Large intestine (tissue), 12 donors: ENCODE measurements at places on chromosomes 3 and 15.
A peak's percentile ranks its signal among the peaks of the same experiment; 100 is the strongest.

DNA sequence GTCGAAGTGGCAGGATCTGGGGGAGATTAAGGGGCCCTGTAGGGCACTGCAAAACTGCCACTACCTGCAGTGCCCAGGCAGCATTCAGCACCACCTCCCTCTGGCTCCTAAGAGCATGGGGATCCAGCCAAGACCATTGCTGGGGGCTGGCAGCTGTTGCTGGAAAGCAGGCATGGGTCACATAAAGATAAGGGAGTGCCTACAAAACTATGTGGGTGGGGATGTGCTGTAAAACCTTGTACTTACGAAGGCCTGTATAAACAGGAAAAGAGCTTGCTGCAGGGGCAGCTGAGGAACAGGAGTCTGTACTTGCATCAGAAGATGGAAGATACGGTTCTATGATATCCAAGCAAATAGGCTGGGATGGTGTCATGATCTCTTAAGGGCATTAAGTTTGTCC lies 27.1 kb downstream of the IL20RB start:
- H3K27me3 ChIP-seq: no peaks in the 10 kb centered on the region
- H3K27ac ChIP-seq: no peak overlapping the region
- H3K4me1 ChIP-seq: peaks cover 22% of the 10 kb centered on the region
- peak; percentile 75 for DNase-seq
- no peaks in the 10 kb centered on the region for H3K36me3 ChIP-seq

DNA sequence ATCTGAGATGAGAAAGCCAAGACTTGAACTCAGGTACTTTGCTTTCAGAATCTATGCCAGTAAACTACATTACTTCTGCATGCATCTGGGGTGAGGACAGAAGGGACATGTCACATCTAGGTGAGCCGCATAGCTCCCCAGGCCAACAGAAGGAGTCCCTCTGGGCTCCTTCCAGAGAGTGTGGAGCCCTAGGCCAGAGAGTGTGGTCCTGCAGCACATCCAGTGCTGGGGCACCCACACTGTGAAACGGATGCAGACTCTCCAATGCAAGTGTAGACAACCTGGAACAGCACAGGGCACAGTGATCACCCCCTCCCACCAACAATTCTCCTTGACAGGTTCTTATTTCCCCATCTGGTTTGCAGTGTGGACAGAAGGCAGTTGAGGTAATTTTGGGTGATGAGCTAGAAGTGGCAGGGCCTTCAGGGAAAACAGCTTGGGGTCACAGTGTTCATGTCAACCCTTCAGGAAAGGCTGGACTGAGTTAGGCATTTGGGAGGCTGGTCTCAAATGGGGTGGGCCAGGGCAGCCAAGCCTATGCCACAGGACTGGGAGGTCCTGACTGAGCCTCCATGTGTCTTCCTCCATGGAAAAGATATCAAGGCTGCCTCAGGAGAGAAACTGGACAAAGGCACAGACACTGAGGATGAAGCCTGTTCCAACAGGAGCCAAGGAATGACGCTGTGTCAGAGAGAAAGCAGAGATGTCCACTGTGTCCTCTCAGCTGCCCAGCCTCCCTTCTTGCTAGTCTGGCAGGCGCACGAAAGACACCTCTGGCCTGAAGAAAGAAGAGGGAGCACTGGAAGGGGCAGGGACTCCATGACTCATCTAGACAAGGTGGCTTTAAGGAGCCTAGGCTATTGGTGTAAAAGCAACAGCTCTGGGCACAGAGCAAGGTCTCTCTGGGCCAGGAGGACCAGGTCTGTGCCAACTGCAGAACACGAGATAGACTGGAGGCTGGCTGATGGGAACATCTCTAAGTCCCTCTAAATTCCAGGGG lies 1.7 kb downstream of the PLCD1 start:
- no peak overlapping the region for H3K4me3 ChIP-seq
- no peaks in the 10 kb centered on the region for H3K36me3 ChIP-seq
- H3K4me1 ChIP-seq: peaks cover 23% of the 10 kb centered on the region
- H3K27me3 ChIP-seq: peaks cover 12% of the 10 kb centered on the region
- no peak overlapping the region for H3K27ac ChIP-seq
- no peak for DNase-seq

DNA sequence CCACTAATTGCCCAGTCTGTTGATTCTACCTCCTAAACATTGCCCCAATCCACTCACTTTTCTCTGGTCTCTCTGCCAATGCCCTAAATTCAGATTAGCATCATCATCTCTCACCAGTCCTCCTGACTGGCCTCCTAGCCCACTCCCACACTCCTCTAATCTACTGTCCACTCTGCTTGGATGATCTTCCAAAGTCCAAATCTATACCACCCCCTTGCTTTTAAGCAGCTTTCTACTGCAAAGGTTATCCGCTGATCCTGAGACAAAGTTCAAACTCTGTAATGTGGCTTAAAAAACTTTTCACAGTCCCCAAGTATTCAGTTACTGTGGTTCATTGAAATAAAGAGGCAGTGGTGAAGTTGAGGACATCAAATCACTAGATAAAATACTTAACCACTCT lies 37.6 kb downstream of the SNX4 start:
- no peaks in the 10 kb centered on the region for H3K27me3 ChIP-seq
- peak; percentile 65 for DNase-seq
- H3K27ac ChIP-seq: peak overlapping the region; percentile 38
- H3K4me1 ChIP-seq: peaks cover 14% of the 10 kb centered on the region

DNA sequence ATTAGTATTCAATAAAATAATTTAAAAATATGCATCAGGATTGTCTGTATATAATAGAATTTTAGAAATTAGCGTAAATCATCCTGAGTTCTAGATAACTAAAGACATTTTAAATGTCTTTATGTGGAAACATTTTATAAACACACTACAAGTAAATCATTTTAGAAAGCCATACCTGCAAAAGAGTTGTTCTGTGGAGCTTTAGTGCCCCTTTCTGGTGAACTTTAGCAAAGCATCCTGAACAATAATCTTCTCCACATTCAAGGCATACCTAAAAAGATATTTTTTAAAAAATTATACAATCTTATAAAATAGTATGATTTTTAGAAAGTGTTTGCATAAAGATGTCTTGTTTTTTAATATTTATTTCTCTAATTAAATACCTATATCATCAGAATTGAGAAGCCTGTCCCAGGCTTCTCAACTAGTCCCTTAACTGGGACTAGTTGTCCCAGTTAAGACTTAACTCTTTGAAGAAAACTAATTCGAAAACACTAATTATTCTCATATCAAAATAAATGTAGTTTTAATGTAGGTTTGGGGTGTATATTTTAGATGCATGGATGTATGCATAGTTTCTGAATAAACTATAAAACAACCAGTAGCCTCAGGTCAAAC lies 29.7 kb downstream of the ZBBX start:
- H3K4me1 ChIP-seq: no peaks in the 10 kb centered on the region
- H3K27ac ChIP-seq: no peak overlapping the region
- no peak overlapping the region for H3K4me3 ChIP-seq
- H3K27me3 ChIP-seq: no peaks in the 10 kb centered on the region
- peak; percentile 11 for DNase-seq
- no peaks in the 10 kb centered on the region for H3K36me3 ChIP-seq

- peak overlapping the region; percentile 65 for H3K4me3 ChIP-seq
- H3K27ac ChIP-seq: no peak overlapping the region
- no peak for DNase-seq
- H3K27me3 ChIP-seq: peaks cover 9% of the 10 kb centered on the region
- no peaks in the 10 kb centered on the region for H3K4me1 ChIP-seq
Observed at GRCh38 chr15:83208367-83208661, 691 bp upstream of the HDGFL3 start.

- H3K4me1 ChIP-seq: no peaks in the 10 kb centered on the region
- H3K27me3 ChIP-seq: no peaks in the 10 kb centered on the region
- no peak overlapping the region for H3K4me3 ChIP-seq
- H3K36me3 ChIP-seq: no peaks in the 10 kb centered on the region
Observed at GRCh38 chr15:88233921-88234320, 22.6 kb downstream of the NTRK3 start.

- no peaks in the 10 kb centered on the region for H3K27me3 ChIP-seq
- H3K4me1 ChIP-seq: no peaks in the 10 kb centered on the region
- DNase-seq: no peak
- no peak overlapping the region for H3K27ac ChIP-seq
Observed at GRCh38 chr3:176431991-176432390, 765.3 kb downstream of the TBL1XR1 start.

GRCh38 chr15:65828585-65828984 lies 36.5 kb upstream of the DENND4A start:
- H3K4me3 ChIP-seq: no peak overlapping the region
- H3K27me3 ChIP-seq: no peaks in the 10 kb centered on the region
- peaks cover 31% of the 10 kb centered on the region for H3K4me1 ChIP-seq
- peak; percentile 36 for DNase-seq
- H3K27ac ChIP-seq: peak overlapping the region; percentile 41

DNA sequence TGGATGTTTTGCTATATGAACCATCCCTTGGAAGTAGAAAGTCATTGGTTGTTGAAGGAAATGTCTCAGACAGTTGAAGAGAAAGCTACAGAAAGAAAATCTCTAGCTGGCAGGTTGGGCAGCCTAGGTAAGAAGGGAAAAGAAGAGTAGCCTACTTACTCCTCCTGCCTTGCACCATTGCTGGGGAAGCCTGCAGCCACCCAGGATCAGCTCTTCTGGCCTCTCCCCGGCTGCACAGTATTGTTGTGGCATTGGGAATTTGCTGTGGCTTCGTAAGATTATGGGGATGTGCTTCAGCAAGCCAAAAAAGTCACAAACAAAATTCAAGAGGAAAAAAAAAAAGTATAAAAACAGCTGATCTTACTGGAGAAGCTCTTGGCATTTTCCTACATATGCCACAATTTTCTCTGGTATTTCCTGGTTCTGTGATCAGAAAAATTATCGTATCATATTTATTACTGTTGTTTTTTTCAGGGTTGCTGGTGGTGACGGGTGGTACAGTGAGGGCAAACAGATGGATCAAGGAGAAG lies 154.2 kb downstream of the TIGIT start:
- H3K27me3 ChIP-seq: no peaks in the 10 kb centered on the region
- no peaks in the 10 kb centered on the region for H3K36me3 ChIP-seq

- H3K4me1 ChIP-seq: no peaks in the 10 kb centered on the region
- DNase-seq: no peak
- H3K36me3 ChIP-seq: peaks cover 11% of the 10 kb centered on the region
- H3K27me3 ChIP-seq: no peaks in the 10 kb centered on the region
Observed at GRCh38 chr3:160444411-160444810, 5.2 kb downstream of the TRIM59 start.

DNA sequence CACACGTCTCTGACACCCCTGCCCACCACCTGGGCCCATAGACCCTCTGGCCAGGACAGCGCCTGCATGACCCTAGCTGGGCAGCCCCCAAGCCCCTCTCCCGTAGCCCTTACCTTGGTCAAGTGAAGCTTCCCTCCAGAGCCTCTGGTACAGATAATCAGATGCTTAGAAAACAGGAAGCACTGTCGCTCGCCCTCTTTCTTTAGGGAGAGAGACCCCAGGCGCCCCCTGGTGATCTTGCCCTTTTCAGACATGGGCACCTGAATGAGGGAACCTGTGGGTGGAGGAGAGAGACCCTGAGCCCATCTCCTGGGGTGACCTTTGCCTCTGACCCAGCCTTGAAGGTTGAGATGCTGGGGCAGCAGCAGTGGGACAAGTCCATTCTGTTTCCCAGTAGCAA lies 65.4 kb downstream of the RASGRF1 start:
- H3K36me3 ChIP-seq: no peaks in the 10 kb centered on the region
- H3K27me3 ChIP-seq: no peaks in the 10 kb centered on the region
- H3K4me3 ChIP-seq: no peak overlapping the region
- H3K27ac ChIP-seq: no peak overlapping the region
- no peaks in the 10 kb centered on the region for H3K4me1 ChIP-seq
- peak; percentile 19 for DNase-seq

DNA sequence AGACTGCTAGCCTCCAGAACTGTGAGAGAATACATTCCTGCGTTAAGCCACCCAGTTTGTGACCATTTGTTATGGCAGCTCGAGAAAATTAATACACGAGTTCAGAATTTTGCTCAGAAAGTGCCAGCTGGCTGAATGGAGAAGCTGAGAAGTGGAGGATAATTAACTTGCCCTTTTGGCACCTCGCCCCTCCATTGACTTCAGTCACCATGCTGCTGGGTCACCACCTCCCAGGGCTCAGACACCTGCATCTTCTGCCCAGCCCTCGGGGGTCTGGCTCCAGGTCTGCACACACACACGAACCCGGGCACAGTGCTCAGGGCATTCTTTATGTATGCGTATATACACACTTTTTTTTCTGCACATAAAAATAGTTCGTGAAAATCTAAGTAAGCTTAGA lies 32.0 kb downstream of the AMOTL2 start:
- no peak overlapping the region for H3K4me3 ChIP-seq
- no peaks in the 10 kb centered on the region for H3K36me3 ChIP-seq
- no peak for DNase-seq
- H3K27ac ChIP-seq: no peak overlapping the region
- H3K4me1 ChIP-seq: peaks cover 32% of the 10 kb centered on the region

GRCh38 chr15:40314723-40315276 lies 7.1 kb upstream of the PLCB2 start:
- H3K4me3 ChIP-seq: no peak overlapping the region
- peaks cover 16% of the 10 kb centered on the region for H3K27me3 ChIP-seq
- DNase-seq: no peak
- H3K27ac ChIP-seq: no peak overlapping the region
- H3K4me1 ChIP-seq: no peaks in the 10 kb centered on the region

DNA sequence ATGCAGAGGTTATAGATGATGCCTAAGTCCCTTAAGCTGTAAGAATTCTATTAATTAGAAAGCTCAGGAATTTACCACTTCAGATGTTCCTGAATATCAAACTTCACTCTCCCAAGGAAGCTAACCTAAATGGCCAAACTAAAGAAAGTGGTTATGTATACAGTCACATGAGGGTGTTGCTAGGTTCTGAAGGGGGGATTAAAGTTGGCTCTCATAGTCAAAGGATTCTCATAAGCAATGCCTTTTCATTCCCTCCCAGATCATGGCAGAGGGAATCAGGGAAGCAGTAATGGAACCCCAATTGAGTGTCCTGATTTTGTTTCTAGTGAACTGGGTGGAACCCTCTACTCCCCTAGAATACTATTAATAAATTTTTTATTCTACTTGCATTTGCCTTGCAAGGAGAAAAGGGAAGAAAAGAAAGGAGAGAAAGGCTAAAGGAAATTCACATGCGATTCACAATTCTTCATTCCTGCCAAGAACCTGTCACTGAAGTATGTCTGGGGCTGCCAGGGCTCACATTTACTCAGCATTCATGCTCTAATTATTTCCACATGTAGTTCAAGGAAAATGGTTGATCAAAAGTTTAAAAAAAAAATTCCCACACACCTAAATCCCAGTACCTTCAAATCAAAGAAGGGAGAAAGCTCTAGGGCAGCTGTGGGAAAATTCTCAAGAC lies 25.1 kb downstream of the FSTL1 start:
- no peaks in the 10 kb centered on the region for H3K27me3 ChIP-seq
- no peak overlapping the region for H3K4me3 ChIP-seq
- H3K36me3 ChIP-seq: peaks cover 17% of the 10 kb centered on the region
- H3K4me1 ChIP-seq: no peaks in the 10 kb centered on the region
- H3K27ac ChIP-seq: peak overlapping the region; percentile 21
- no peak for DNase-seq

DNA sequence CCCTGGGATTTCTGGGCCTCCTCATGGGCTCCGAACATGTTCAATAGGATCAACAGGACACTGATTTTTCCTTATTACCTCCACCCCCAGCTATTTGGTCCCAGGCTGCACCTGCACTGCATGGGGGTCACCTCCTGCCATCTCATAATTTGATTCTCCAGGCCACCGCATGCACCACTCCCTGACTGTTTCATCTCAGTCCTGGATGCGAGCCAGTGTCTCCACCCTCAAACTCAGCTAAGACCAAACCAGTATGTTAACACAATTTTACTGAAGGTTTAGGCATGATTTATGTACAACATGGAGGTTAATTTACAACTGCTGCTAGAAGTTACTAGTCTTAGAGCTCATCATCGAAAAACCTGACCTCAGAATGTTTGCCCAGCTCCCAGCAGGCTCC lies 249.5 kb downstream of the UACA start:
- no peak overlapping the region for H3K4me3 ChIP-seq
- no peaks in the 10 kb centered on the region for H3K4me1 ChIP-seq
- no peaks in the 10 kb centered on the region for H3K27me3 ChIP-seq
- no peak overlapping the region for H3K27ac ChIP-seq
- no peaks in the 10 kb centered on the region for H3K36me3 ChIP-seq
- no peak for DNase-seq
